T-helper 1 cell (primary cell): ENCODE measurements at places on chromosomes 16 and 17.
A peak's percentile ranks its signal among the peaks of the same experiment; 100 is the strongest.

DNA sequence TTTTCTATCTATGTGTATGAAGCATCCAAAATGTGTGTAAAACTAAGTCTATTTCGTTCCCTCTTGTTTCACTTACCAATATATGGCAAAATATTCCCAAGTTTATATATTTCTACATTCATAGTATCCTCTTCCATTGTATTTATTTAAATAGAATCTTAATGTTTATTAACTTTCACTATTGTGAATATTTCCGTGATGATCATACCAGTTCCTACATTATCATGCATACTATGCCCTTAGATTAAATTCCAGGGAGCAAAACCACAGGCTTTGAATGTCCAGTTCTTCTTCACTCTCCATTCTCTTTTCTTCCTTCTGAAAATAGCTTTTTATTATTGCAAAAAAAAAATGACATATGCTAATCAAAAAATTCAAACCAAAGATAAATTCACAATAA lies 4.0 kb downstream of the MAP2K6 start:
- no peak for DNase-seq

DNA sequence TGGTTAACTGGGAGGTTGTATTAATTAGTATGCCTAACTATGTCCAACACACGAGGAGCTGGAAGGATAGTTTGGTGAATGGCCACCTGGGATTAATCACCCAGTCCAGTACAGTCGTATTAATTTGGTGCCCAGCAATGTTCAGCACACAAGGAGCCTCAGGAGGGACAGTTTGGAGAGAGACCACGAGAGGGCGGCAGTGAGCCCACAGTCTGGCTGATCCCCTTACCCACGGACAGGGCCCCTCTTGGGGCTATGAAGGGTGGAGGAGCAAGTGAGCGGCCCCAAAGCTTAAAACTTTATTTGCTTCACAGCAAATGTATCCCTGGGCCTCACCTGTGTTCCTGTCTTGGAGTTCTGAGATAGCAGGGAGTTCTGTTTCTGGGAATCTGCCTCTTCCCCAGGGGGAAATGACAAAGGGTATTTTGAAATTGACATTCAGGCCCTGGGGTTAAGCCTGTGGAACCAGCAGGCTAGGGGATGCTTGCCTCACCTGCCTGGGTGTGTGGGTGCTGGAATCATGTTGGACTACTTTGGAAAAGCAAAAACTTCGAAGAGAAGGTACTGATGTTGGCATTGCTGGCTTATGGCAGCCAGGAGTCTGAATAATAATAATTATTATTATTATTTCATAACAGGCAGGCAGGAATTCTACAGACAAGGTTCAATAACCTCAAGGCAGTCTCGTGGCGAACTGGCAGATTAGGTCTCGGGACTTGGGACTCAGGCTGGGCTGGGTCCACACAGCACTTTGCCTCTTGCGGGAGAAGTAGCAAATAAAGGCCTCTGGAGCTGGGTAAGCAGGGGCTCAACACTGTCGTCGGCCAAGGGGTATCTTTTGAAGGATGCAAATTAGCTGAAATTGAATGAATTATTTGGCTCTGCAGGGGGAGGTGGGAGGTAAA lies 227.6 kb upstream of the ASIC2 start:
- DNase-seq, result peak; percentile 25

- DNase-seq, result no peak
Measured at GRCh38 chr17:29577001-29577370, 8.5 kb downstream of the TP53I13 start.

DNA sequence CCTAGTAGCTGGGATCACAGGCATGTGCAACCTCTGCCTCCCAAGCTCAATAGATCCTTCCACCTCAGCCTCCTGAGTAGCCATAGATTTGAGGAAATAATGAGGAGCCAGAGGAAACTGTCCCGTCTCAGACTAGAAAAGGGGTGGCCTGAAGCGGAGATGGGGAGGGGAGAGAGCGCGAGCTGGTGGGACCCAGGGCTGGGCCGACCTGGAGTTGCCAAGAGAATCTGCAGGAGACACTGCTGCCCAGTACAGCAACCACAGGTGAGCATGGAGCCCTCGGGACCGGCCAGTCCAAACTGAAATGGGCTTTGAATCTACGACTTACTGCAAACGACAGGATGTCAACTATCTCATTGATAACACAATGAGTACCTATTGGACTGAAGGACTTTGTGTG lies 24.3 kb downstream of the CD300A start:
- no peak for DNase-seq

GRCh38 chr17:49224198-49224996 lies 6.2 kb downstream of the PHOSPHO1 start:
- DNase-seq, result peak; percentile 68

DNA sequence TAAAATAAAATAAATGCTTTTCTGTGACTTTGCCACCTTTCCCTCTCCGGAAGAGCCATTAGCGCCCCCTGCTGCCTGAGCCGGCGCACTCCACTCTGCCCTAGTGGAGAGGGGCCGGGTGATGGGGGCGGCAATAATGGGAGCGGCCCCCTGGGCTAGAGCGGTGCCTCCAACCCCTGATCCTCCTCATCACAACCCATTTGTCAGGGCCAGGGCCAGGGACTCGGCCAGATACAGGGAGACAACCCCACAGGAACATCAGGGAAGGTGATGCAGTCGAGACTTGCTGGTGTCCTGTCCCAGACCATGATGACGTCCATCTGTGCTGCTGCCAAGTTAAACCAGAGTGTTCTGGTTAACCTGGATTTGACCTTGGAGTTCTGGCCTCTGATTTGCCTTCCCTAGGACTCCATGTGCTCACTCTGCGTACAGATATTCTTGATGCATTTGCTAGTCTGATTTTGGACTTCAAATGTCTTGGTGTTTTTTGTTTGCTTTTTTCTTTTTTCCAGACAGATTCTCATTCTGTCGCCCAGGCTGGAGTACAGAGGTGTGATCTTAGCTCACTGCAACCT lies 46.1 kb upstream of the BPTF start:
- peak; percentile 1 for DNase-seq

DNA sequence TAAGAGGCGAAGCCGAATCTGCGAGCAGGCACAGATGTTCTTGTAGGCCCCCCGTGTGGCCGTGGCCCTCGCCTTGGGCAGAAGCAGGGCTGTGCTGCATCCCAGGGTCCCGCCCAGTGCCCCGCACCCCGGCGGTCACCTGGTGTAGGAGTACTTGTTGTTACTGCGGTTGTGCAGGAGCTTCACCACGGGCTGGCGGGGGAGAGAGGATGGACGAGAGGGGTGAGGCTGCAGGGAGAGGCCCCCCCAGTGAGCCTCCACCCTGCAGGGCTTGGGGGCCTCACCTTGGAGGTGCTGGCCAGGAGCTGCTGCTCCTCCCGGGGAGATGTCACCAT lies 11.4 kb downstream of the ASPHD1 start:
- DNase-seq, result no peak

GRCh38 chr17:77999413-78000173 lies 41.1 kb downstream of the TNRC6C start:
- DNase-seq, result no peak

GRCh38 chr16:19967963-19968362 lies 83.3 kb upstream of the GPRC5B start:
- DNase-seq, result no peak
